Ovary (tissue), 10 donors: ENCODE measurements at places on chromosomes 1 and 21. TPM values are rescaled to one million over a fixed set of nuclear protein-coding genes. Genes with fewer than 3 reads are reported as not detected.

DNA sequence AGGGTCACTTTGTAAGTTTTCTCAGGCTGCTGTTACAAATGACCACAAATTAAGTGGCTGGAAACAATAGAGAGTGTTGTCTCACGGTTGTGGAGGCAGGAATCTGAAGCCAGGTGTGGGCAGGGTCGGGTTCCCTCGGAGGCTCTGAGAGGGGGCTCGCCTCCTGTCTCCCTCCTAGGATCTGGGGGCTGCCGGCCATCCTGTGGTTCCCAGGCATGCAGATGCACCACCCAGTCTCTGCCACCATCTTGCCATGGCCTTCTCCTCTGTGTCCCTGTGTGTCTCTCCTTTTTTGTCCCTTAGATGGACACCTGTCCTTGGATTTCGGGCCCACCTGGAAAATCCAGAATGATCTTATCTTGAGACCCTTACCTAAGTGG, 4.8 kb downstream of the TP73 start:
- DNase-seq = no peak

DNA sequence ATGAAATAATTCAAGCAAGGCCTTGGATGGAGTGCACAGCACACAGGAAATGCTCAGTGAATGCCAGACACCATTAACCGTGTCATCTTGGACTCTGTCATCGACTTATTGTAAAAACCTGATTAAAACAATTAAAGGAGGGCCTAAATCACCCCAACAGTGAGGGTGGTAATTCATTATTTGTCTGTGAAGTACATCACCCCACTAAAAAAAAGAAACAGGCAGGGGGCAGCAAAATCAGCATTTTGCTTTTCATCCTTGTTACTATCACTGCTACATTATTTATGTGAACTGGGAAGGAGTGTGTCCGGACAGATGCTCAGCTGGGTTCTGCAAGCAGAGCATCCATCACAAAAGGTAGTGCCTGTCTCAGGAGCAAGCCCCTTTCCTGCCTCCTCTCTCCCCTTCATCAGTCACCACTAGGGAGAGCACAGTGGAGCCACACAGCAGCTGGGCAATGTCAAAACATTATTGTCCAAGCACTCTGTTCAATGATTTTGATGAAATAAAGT, 98.5 kb downstream of the RERE start:
- DNase-seq = no peak

GRCh38 chr1:206419783-206420182, 50.5 kb upstream of the IKBKE start:
- DNase-seq = no peak

DNA sequence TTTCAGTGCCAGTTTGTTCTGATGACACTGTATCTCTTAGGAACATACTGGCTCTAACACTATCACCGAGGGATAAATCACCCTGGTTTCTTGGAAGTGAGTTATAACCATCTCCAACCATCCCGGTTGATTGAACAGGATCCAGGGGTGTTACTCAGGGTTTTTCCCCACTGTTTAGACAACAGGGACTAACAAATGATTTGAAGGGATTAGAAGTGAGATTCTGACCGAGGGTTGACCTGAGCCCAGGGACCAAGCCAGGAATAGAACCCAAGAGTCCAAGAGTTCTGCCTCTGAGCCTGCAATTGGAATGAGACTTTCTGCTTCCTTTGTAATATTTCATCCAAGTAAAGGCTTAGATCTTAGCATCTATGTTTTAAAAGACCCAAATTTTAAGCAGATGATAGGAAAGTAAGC, 154.0 kb downstream of the DHRS3 start:
- DNase-seq = no peak

GRCh38 chr1:229843627-229844238, 217.7 kb downstream of the URB2 start:
- peak; percentile 37 for DNase-seq

DNA sequence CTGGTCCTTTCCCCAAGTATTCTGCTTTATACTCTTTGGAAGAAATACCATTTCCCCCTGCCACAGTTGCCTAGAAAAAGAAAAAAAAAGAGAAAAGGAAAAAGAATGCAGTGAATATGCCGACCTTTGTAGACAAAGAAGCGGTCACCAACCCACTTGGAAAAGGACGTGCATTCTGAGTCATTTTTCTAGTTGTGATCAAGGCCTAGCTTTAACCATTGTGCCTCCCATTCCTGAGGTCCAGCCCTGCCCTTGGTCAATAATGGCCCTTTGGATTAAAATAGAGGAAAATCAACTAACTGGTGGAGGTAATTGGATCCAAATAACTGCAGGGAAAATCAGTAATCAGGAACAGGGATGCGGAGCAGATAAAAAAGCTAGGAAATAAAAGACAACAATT, 24.8 kb downstream of the S1PR1 start:
- no peak for DNase-seq

- no peak for DNase-seq
Measured at GRCh38 chr1:97901017-97901658, 19.7 kb downstream of the DPYD start.

DNA sequence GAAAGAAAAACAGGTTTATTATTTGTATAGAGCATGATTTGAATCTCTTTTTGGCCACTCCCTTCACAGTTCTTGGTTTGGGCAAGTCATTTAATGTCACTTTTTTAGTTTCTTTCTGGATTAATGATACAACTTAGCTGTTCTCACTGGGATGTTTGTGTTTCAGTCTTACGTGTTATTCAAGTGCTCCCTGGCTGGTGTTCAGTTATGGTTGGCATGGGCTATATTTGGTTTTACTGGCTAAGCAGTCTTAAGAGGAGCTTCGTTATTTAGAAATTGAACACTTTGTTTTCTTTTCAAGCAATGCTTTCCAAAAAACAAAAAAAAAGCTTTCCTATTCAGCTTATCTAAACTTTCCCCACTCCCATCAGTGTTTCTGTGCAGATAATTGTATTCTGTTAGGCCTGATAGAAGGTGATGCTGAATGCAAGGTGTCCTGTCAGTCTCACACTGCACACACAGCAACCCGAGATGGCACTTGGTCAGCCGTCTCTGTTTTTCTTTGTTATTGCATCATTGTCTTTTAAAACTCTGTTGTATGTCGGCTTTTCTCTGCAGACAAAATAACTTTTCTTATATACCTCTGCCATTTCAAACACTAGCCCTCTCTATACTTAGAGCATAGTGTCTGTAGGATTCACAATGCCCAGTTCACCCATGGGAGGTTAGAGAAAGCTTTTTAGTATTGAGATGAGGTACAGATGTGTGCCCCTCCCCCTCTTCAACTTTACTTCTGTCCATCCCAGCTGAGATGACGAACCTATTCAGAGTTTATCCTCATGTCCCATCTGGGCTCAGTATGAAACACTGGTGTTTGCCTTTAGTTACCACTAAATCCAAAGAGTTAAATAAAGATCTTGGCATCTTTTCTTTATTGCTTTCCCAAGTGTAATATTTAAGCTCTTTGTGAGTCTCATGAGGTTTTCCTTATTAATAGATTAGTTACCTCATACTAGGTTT, 80.2 kb downstream of the VPS13D start:
- DNase-seq = peak; percentile 30

- DNase-seq = no peak
Measured at GRCh38 chr1:205746757-205747412, 3.1 kb downstream of the NUCKS1 start.

DNA sequence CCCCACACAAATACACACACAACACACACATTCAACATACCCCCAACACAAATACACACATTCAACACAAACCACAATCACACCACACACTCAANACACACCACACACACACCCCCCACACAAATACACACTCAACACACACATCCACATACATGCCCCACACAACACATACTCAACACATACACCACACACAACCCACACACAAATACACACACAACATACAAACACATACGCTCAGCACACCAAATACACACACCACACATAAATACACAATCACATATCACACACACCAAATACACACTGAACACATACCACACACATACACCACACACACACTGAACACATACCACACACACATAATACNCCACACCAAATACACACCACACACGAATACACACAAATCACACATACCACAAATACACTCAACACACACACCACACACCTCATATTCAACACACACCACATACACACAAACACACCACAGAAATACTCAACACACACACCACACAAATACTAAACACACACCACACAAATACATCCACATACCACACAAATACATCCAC, 48.9 kb downstream of the PRDM15 start:
- DNase-seq = no peak

DNA sequence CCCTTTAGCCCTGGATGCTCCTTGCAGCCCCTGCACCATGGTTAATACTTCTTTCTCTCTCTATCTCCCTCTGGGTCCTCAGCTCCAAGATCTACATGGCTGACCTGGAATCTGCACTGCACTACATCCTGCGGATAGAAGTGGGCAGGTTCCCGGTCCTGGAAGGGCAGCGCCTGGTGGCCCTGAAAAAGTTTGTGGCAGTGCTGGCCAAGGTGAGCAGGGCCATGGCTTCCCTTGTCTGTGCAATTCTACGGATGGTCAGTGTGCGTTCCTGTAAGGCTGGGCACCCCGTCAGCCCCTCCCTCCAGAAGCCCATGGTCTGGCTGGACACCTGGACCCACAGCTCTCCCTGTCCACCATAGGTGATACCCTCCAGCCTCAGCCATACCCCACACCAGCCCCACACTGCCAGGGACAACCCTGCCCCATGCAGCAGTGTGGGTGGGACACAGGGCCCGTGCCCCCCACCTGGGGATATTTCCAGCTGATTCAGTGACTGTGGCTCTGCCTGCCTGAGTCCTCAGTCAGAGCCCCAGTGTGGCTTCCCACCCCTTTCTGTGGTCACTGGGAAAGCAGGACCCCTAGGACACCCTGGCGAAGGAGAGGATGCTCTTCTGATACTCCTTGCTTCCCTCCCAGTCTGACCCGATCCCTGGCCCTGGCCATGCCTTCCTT, 31.4 kb downstream of the QSOX1 start:
- DNase-seq = no peak

DNA sequence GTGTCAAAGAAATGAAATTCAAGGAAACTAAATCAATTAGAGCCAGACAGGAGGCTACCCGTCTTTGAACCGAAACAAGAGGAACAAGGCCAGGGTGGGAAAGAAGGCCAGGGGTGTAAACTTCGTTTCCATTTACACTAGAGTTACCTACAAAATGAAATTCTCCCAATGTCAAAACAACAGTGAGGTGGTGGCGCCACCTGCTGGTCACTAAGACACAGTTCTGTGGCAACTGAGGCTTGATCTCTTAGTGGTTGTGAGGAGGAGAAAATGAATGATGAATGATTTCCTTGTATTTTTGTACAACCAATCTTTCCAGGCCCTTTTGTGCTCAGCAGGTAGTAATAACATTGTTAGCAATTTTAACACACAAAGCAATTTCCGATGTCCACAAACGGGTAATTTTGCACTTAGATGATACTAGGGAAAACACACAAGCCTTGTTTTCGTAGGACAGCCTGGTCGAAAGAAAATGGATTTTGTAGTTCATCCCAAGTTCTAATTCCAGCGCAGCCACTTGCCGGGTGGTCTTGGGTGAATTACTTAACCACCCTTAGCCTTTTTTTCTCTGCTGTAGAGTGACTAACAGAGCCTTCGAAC, 54.8 kb upstream of the SOD1 start:
- DNase-seq = peak; percentile 74

DNA sequence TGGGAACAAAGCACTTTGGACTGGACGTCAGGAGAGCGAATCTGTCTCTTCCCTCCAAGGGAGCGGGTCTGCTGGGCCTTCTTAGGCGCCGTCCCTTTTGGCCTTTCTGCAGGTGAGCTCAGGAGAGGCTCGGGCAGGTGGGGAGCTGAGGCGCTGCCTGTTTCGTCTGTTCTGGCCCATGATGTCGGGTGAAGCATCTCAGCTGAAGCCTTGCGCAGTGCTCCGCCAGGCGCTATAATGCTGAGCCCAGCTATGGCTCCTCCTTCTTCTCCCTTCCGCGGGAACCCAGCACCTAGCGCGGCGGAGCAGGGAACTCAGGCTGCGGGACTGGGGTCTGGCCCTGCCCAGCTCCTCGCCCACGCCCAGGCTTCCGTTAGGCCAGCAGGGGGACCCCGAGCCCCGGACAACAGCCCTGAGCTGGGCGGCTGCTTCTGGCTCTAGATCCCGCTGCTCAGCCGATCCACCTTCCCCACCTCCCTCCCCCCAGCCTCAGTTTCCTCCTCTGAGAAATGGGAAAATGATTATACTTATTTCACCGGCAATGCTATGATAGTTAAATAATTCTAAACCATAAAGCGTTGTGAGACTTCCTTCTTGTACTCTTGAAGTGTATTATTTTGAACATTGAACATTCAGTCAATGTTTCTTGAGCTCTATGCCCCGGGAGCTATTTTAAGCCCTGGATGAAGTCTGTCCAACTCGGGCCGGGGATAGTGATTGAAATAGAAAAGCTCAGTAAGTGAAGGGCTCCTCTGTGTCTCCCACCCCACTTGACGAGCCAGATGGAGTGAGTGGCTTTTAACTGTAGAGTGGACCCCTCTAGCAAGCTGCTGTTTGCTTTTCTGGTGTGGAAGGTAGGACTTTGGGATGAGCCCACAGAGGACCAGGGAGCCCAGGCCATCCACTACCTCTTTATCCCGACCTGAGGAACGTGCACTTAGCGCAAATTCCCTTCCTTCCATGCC, 9.6 kb upstream of the ADORA1 start:
- peak; percentile 60 for DNase-seq

DNA sequence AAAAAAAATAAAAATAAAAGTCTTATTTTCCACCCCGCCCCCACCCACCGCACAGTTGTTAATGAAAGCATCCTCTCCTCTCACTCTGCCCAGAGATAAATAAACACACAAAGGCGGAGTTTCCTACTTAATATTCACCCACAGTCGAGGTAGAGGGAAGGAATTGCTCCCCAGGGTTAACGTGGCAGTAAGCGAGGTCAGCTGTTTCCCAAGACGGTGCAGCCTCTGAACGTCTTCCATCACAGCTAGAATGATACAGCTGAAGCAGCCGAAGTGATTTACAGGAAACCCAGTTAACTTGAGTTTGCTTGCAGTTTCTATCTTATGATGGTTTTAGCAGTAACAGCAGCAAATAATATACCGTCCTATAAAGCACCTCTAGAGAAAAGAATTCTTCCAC, 283.9 kb downstream of the PBX1 start:
- DNase-seq = no peak

DNA sequence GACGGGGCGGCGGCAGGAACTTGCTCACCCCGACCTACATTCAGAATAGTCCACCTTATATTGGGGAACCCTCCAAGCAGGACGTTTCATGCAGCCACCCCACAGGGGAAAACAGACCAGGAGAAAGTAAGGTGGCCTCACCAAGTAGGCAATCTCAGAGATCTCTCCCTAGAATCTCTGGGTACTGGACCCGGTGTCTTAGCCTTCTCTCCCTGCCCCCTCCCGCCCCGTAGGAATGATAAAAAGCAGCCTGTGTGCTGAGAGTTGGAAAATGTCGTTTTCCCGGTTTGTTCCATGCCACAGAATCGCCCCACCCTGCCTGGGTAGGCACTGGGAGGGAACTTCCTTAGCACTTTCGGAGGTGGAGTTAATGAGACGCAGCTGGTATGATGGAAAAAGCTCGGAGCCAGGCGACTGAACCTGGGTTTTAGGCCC, 789 bp upstream of the PTPN14 start:
- DNase-seq = peak; percentile 57

RGS8 gene
- 0.38 TPM for total RNA-seq

IL10 gene
- total RNA-seq = 0.82 TPM

RCAN1 gene
- 13.3 TPM for total RNA-seq

GUCA2B gene
- total RNA-seq = not detected

PTPN7 gene
- 1.7 TPM for total RNA-seq

CSDE1 gene
- total RNA-seq = 626 TPM
